Stimulated activated naive CD4-positive, alpha-beta T cell treated with Interleukin-2 at 50 U/mL for 16 hours (primary cell): ENCODE measurements at places on chromosomes 11 and 22.

DNA sequence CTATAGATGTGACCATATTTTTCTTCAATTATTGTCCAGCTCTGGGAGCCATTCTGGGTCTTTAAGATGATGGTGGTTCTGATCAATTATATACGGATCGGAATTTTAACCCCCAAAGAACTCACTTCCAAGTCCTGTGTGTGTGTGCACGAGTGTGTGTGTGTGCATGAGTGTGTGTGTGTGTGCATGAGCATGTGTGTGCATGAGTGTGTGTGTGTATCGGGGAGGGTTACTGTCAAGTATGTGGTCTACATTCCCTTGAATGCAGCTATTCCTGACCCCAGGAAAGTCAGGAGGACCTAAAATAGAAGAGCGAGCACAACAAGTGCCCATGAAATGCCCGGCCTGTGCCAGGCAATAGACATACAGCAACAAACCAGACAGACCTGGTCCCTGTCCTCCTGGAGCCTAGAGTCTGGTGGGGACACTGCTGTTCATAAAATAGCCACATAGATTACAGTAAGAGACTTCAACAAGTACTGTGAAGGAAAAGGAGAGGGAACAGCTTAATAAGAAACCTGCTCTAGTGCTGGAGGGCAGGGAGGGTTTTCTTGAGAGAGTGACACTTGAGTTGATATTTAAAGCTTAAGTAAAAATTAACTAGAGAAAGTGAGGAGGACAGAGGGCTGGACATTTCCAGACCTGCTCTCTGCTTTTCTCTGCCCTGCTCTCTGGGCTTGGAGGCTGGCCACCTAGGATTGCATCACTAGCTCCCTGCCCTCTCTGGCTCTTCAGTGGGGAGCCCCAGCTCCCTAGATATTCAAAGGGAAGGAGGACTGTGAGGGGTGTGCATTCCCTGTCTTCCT lies 66.1 kb upstream of the SPON1 start:
- no peak for DNase-seq

- DNase-seq: no peak
Measured at GRCh38 chr22:45207981-45208664, 32.6 kb downstream of the KIAA0930 start.

DNA sequence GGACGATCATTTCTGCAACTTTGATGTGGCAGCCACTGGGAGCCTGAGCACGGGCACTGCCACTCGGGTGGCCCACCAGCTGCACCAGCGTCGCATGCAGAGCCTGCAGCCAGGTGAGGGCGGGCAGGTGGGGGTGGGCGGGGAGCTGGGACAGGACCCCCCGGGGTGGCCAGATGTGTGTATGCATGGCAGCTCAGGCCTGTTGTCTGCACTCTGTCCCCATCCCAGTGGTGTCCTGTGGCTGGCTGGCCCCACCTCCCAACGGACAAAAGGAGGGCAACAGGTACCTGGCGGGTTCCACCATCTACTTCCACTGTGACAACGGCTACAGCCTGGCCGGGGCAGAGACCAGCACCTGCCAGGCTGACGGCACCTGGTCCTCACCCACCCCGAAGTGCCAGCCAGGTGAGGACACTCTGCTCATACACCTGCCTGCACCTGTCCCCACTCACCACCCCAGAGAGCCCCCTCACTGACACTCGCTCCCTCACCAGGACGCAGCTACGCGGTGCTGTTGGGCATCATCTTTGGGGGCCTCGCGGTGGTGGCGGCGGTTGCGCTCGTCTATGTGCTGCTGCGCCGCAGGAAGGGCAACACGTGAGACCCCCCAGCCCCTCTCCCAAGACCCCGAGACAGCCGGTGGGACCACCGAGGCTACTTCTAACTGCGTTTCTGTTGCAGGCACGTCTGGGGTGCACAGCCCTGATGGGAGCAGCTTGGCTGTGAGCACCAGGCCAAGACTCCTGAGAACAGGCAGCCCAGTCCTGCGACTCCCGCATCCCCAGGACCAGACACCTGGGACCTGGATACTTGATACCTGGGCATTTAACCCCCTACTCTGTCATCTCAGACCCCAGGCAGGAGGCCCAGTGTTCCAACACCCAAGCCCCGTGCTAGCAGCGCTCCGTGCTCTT lies 6.7 kb downstream of the SUSD2 start:
- no peak for DNase-seq

DNA sequence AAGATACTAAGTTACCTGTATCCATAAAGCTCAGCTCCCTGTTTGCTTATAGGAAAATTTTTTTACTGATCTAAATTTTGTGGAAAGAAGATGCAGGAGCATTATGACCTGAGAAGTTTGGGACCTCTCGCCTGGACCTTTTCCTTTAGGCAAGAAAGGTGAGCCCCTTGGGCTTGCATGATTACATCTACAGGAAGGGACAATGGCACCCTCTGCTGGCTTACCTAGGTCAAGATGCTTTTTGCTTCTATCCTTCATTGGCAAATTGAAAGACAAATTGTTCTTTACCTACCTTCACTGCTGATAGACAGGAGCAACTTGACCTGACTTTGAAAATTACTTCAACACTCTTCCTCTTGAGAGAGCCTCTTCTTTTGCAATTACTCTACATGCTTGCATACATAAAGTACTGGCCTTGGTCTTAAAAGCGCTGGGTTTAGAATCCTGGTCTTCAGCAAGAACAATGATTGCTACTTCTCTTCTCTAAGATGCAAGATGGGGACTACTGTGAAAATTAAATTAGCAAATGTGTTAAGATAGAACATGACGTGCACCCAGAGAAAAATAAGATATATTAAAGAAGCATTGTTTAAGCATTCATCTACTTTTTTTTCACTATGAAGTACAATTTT lies 147.2 kb downstream of the TRPC6 start:
- no peak for DNase-seq

GRCh38 chr11:91261513-91261912 lies 963.1 kb upstream of the FAT3 start:
- no peak for DNase-seq

DNA sequence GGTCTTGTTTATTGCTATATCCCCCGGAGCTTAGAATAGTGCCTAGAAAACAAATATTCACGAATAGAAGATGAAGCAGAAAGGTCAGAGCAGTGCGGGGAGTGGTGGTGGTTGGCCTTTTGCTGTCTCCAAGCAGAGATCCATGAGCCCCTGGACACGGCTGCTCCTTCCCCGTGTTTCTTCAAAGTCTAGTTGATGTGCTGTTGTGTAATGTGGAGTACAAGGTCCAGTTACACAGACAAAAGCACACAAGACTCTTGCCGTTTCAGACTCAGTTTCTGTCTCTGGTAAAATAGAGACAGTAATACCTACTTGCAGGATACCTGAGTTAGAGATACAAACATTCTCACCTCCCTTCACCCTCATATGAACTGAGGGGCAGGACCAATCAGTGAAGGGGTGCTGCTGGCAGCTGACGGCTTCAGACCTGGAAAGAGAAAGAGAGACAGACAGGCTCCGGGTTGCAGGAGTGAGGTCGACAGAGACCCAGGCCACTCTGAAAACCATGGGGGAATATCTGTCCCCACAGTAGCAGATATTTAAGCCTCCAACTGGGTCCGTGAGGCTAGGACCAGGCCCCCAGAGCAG lies 56.2 kb downstream of the RASSF10 start:
- DNase-seq: no peak

DNA sequence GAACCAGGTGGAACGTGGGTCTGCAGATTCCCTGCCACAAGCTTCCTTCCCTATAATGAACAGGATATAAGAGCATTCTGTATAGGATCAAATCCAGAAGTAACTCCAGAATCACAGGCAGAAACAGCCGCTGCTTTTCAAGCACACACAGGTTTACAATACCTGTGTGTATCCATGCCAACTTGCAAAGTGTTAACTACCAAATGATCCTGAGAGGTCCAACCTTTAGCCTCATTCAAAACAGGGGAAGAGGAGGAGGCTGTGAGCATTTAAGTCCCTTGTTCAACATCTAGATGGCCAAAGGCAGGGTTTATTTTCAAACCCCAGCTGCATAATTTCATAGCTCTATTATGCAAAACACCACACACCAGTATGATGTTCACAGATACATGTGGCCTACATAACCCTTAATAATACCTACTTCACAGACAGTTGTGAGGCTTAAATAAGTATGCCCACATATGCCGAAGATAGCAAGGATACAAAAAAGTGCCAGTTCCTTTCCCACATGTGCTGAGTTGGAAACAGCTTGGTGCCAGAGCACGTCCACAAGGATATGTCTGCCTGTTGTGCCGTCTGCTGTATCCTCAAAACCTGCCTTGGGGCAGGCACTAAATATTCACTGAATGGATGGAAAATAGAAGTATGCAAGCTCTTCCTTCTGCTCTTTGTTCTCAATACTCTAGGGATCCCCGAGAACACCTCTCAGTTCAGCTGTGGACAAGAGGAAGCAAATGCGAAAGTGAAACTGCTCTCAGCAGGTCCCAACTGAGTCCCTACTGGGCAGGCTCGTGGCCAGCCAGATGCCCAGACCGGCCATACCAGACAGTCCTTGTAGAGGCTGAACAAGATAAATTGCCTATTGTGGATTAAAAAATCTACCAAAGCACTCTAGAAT lies 66.8 kb downstream of the LARGE1 start:
- DNase-seq: peak; percentile 1

DNA sequence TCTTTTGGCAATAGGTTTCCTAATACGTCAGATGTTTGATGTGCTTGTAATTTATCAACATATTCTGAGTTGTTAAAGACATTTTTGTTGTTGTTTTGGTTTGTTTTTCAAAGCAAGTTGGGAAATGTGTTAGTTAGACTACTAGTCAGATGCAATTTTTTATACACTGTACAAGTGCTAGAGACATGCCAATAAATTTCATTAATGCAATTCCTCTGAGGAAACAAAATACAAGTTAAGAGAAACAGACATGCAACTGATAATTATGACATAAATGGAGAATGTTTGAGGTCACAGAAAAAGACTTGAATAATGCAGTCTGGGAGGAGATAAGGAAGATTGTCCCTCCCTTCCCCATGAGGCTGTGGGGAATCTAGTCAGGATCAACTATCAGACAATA lies 5.9 kb downstream of the OR51T1 start:
- DNase-seq: no peak

DNA sequence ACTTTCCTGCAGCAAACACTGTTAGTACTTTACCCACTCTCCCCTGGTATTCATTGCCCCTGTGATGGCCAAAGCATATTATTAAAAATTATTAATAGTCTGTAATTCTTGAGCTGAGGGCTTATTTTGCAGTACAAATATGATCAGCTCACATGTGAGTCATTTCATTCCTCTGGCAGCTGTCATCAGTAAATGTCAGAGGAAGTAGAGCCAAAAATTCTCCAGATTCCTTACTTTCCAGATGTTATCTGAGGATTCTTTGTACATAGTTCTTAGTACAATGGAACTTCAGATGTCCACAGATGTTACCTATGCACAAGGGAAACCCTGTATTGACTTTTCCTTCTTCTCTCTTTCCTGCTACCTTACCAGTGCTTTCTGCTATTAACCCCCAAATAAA lies 12.5 kb downstream of the OR5B3 start:
- DNase-seq: no peak

- DNase-seq: no peak
Measured at GRCh38 chr11:62857541-62857982, 18.2 kb upstream of the WDR74 start.

- DNase-seq: no peak
Measured at GRCh38 chr11:115751243-115752015, 247.2 kb upstream of the CADM1 start.

DNA sequence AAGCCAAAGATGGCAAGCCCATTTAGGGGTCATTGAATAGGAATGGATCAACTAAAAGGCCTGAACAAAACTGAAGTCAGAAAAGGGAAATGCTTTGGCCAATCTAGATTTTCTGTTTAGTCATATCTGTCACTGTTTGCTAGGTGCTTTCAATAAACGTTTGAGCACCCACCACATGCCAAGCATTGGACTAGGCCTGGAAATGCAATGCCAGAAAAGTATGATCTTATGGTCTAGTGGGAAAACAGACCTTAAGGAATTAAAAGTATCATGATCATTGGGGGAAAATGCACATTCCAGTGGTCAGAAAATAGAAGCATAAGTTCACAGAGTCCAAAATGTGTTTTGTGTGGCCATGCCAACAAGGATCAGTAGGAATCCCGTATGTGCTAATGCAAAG lies 76.8 kb upstream of the BIRC3 start:
- no peak for DNase-seq

DNA sequence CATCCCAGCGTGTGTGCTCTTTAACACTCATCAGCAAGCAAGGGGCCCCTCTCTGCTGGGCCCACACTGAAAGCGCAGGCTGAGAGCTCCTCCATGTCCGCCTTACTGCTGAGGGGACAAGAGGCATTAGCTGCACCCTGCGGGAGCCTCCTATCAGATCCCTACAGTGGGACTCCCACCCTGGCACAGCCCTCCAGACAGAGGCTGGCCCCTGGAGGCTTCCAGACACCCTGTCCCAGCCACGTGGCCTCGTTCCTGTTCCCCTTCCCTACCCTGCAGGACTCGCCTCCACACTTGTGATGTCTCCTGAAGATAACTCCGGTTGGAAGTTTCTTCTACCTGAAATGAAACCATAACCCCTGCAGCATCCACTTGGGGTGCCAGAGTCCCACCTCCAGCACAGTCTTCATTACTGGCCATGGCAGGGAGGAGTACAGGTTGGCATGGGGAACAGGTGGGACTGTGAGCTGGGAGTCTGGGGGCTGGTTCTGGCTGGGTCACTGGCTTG lies 5.0 kb upstream of the SH3BP1 start:
- no peak for DNase-seq

DNA sequence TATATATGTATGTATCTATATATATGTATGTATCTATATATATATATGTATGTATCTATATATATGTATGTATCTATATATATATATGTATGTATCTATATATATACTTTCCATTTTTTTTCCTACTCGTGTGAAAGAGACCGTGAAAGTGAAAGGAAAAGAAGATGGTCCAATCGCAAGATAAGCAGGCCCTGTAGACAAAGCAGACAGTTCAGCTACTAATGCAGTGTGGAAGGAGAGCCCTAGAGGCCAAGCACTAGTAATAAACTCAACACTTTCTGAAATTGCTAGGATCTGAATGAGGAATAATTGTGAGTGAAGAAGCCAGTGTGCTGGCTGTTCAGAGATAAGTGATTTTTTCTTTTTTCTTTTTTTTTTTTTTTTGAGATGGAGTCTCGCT lies 47.2 kb downstream of the MCHR1 start:
- DNase-seq: no peak

- no peak for DNase-seq
Measured at GRCh38 chr22:48798281-48799226, 1029.1 kb downstream of the BRD1 start.

- DNase-seq: no peak
Measured at GRCh38 chr11:60935676-60936442, 11.6 kb downstream of the TMEM132A start.

DNA sequence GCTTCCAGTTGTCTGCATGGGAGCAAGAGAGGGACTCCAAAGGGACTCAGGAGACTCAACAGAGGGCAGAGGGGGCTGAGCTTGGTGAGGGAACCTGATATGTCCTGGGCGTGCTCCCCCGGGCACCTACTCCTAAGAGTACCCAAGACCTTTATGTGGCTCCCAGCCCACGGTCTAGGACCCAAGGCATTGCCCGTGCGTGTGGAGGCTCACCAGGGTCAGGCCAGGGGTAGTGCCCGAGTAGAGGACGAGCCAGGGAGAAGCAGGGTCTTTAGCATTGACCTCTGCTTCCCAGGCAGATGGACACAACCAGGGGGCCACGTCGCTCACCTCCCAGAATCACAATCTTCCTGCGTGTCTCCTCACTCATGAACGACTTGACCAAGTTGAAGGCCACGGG lies 13.4 kb downstream of the SEC14L4 start:
- no peak for DNase-seq

GRCh38 chr22:45961679-45962433 lies 15.1 kb downstream of the WNT7B start:
- no peak for DNase-seq
